ENCODE measurements at places on chromosomes 3 and 15.

DNA sequence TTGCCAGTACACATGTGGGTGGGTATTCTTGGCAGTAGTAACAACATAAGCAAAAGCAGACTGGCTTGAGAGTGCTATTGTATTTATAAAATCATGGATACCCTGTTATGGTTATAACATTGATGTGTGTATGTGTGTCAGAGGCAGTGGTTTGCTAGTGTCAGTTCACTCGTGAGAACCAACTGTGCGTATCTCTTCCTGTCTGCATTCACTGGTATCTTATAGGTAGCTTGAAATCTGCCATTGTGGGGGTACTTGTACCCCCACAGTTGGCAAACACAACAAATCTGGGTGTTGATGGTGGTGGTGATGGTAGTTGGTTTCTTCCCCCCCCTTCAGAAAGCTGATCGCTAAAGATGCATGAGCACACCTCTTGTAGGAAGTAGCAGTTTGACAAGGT lies 355.8 kb upstream of the SATB1 start:
- no peak for DNase-seq

- DNase-seq, result no peak
These were observed 44.5 kb downstream of the RPLP1 start for GRCh38 chr15:69497076-69497475.

GRCh38 chr3:195796795-195797194 lies 14.9 kb downstream of the MUC4 start:
- DNase-seq, result no peak

DNA sequence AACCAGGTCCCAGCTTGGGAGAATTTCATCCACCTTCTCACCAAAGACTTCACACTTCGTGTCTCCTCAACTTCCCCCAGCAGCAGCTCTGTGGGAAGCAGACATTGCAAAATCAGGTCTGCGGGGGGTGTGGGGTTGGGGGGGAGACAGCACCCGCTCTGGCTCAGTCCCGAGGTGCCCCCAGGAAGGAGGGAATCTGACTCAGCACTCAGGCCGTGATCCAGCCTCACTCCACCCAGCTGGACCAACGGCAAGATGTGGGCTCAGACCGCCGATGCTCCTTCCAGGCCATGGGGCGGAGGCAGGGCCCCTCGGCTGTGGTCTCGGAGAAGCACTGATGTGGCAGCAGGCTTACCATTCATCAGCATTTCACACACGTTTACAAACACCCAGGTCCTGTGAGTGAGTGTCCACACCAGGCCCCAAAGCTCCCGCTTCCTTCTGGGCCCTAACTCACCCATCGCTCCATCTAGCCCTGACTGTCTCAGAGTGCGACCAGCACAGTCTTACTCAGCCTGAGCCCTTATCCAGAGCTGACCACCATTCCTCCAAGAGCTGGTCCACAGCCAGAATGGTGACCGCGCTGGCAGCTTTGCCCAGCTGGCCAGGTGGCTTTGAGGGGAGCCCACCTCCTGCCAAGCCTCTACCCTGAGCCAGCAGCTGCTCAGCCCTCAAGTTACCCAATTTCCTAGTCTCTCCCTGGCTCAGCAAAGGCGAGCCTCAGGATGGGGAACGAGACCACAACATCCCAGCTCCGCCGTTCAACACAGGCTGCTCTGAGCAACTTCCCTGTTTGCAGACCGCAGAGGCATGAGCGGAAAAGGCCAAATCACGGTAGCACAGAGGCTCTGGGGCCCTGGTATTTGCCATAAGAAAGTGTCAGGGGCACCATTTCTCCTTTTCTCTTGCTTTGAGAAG lies 3.3 kb downstream of the STAB1 start:
- DNase-seq, result no peak

GRCh38 chr3:154979331-154979730 lies 100.8 kb upstream of the MME start:
- no peak for DNase-seq

GRCh38 chr3:146503461-146504202 lies 34.3 kb upstream of the PLSCR2 start:
- no peak for DNase-seq

DNA sequence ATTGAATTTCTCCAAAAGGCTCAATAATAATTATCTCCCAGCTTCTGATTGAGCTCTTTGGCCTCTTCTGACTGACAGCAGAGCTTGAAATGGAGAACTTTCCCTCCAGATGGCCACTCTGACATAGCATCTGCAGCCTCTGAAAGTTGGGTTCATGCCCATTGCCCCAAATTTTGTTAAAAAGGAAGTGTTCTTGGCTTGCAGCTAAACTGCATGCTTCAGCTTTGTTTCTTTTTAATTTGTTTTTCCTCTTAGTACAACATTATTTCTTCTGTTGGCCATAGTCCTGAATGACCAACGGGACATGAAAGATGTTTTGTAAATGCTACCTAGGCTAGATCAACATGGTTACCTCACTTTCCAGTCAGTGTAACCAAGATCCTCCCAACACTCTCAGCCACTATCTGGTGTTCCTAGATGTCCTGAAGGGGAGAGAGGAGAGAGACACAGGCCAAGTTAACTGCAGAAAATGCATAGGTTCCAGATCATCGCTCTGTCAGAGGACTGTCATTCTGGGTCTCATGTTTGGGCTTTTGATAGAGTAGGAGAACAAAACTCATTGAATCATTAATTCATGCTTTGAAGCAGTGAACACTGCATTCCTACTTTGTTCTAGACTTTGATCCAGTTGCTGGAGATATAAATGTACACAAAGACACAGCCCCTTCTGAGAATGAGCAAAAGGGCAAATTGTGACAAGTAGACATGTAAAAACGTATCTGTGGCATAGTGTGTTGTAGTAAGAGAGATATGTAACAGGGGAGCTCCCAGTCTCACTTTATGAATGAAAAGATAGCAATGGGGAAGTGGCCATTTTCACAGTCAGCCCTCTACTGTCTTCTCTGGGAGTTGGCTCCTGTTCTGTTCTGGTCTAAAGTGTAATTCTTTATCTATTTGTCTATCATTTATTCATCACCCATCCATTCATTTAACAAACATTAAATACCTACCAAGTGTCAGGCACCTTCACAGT lies 156.2 kb downstream of the ZNF621 start:
- no peak for DNase-seq

GRCh38 chr15:70596354-70597055 lies 166.9 kb downstream of the UACA start:
- no peak for DNase-seq
